ENCODE measurements at places on chromosomes 16 and 17.
A peak's percentile ranks its signal among the peaks of the same experiment; 100 is the strongest.

- no peak for DNase-seq
Observed at GRCh38 chr17:51083981-51084380, 36.7 kb downstream of the SPAG9 start.

GRCh38 chr17:67509390-67510287, 132.6 kb downstream of the PITPNC1 start:
- DNase-seq = peak; percentile 68

DNA sequence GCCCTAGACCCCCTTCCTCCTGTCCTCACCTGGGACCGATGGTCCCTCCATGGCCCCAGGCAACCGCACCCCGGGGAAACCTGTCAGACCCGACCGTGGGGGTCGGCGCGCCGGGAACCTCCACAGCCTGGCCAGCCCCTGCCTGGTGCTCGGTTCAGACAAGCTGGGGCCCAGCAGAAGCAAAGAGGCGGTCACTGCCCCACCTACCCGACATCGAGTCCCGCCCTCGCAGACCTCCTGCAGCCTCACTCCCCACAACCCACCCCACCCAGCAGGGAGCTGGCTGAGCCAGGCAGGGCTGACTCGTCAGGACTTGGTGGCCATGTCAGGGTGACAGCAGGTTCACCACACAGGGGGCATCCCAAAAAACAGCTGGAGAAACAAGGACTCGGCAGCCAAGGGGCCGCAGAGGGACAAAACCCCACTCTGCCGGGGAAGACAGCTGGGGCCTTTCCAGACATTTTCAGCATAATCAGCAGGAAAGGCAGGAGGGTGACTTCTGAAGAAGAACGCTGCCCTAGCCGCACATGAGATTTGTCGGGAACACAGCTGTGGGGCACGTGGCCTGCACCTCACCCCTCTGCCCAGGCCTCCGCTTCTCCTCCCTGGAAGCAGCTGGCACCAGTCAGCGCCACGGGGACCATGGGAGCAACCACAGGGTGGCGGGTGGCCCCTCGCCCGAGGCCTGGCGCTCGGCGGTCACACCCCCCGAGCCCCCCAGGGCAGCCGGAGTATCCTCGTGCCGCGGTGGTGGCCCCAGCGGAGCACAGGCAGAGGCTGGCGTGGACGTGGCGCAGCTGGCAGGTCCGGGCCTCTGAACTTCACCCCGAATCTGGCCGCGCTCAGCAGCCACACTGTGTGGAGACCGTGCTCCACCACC, 22.9 kb downstream of the GNPTG start:
- DNase-seq = no peak

DNA sequence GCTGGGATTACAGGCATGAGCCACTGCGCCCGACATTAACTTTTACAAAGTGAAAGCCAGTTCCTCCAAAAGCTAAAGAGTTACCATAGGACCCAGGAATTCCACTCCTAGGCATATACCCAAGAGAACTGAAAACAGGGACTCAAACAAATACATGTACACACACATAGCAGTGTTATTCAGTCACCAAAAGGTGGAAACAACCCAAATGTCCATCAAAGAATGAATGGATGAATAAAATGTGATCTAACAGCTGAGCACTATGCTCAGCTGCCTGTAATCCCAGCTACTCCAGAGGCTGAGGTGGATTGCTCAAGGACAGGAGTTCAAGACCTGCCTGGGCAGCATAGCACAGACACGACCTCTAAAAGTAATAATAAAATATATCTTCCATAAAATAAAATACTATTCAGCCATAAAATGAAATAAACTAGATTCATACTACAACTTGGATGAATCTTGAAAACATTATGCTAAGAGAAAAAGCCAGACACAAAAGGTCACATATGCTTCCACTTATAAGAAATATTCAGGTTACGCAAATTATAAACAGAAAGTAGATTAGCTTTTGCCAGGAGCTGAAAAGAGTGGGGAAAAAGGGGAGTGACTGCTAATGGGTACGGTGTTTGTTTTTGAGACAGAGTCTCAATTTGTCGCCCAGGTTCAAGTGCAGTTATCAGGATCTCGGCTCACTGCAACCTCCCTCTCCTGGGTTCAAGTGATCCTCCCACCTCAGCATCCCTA, 9.3 kb upstream of the USP7 start:
- no peak for DNase-seq

DNA sequence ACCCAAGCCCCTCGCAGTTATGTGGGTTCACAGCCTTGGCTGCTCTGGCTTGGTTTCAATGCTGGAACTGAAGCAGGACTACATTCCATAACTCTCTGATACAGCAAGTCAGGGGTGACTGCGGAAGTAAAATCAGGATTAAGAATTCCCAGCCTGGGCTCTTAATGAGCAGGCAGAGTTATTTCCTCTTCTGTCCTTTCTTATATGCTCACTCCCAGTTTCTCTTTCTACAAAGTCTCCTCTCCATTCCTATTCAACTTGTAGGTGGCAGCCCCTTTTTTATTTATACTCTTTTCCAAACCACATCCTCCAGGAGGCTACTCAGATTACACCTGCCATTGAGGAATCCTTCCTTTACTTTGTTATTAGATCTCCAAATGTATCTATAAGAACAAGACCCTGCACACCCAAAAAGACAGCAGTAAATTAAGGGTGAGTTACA, 40.3 kb downstream of the HOXB1 start:
- no peak for DNase-seq

DNA sequence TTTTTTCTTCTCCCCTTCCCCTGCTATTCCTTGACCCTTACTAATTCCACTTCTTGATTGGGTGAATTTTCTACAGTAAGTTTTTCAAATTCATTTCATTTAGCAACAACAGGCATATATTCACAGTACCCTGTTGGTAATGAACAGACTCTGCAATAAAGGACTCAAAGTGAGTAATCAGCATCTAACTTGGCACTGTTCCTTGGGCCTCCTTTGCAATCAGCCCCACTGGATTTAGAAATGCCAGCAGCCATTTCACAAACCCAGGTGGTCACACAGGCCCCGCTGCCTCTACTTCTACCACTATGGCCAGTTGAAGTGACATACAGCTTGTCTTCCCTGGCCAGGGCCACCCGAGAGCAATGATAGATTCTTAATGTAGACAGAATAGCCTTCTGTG, 113.8 kb downstream of the CYB561 start:
- DNase-seq = no peak

GRCh38 chr17:10010752-10011151, 105.7 kb upstream of the RCVRN start:
- no peak for DNase-seq

GRCh38 chr17:79732804-79733691, 2.3 kb downstream of the ENPP7 start:
- no peak for DNase-seq

DNA sequence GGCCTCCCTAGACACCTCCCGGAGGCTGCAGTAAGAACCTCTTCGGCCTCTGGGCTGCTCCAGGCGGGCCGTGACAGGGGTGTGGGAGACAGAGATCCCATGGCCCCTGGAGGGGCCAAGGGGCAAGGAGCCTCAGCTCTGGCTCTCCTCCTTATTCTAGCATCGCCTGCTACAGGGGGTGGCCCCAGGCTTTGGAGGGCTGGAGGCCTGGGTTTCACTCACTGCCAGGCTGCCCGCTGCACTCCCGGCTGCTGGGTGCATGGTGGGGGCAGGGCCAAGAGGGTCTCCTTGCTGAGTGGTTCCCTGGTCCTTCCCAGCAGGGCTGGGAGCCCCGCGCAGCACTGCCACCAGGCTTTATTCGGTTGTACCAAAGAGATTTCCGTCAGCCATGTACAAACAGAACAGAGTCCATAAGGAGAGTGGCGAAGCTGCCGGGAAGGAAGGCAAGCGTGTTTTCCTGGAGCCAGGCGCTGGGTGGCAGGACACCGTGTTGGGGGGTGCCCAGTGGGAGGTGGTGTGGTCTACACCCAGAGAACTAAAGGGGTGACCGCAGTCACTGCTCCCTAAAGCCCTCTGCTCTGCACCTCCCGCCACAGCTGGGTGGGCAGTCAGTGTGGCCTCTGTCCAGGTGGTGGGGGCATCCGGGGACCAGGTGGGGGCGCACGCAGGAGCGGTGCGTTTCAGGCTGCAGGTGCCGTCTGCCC, 2.0 kb downstream of the NPB start:
- DNase-seq = no peak

DNA sequence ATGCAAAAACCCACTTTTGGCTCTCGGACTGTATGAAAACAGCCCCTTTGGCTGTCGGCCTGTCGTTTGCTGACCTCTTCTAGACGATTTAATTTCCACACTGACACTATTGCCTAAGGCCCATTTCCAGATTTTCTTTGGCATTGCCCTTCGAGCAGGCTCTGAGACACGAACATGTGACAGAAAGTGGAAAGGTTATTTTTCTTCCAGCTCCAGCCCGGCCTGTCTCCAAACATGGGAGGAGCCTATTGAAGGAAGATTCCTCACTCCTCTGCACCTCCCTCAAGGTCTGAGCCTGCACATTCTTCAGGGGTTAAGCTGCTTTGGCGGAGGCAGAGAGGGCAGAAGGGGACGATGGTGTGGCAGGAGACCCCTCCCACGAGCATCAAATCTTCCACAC, 85.9 kb upstream of the FOXF1 start:
- DNase-seq = peak; percentile 49

- no peak for DNase-seq
Observed at GRCh38 chr16:3874794-3875692, 5.5 kb downstream of the CREBBP start.

GRCh38 chr17:17144061-17144460, 62.1 kb downstream of the PLD6 start:
- DNase-seq = peak; percentile 12

- DNase-seq = no peak
Observed at GRCh38 chr17:77697480-77698400, 260.8 kb upstream of the TNRC6C start.
